ENCODE measurements at places on chromosomes 16 and 17.

- no peak for DNase-seq
These were observed 909 bp upstream of the RSL1D1 start for GRCh38 chr16:11852092-11852809.

DNA sequence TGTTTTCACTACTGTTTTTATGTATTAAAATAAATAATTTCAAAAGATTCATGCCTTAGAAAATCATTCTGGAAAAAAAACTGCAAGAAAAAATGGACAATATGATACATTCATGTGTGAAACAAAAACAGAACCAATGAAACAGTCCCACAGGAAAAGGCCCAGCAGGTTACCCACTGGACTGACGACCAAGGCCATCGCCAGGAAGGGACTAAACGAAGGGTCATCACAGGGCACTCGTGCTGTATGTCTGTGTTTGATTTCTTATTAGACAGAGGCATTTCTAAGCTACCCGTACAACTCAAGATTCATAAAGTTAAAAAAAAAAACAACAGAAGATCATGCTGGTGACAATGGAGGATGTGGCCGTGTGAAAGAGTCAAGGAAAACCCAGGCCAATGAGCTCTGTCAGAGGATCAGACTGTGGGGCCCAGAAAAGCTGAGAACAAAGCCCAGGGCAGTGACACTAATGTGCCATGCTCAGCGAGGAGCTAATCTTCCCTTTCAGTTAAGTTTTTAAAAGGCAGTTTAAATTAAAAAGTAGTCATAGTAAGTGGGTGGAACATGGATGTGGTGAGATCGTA lies 31.8 kb downstream of the NSMCE1 start:
- no peak for DNase-seq

DNA sequence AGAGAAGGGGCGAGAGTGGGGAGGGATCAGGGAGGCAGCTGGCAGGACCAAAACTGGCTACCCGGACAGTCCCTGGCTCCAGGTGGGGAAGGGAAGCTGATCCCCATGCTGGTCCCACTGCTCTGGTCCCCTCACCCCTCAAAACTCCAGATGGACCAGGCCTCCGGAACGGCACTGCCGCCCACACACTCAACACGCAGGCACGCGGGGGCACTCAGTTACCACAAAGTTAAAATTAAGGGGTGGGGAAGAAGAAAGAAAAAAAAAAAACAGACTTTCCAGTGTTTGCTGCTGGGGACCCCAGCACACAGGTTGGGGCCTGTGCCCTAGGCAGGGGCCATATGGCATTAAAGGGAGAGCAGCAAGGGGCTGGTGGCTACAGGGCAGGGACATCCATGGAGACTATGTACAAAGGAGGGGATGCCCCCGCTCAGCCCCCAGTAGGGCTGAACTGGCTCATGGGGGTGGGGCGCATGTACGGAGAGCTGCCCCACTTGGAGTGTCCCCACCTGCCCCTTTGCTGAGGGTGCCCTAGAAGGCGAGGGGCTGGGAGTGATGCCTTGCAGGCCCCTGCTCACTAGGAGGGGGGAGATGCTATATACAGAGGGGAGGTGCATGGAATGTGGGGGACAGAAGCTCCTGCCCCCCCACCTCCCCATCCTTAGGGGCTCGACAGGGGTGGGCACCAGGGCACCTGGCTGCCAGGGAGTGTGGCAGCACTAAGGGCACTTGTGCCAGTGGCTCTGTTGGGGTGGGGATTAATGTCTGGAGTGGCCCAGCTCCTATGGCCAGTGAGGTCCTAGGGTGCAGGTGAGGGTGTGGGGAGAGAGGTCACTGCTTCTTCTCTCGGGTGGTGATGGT lies 5.6 kb downstream of the TP53I13 start:
- DNase-seq, result no peak

- no peak for DNase-seq
These were observed 257.6 kb upstream of the HSBP1 start for GRCh38 chr16:83550183-83550569.

- peak; percentile 33 for DNase-seq
These were observed 176.3 kb downstream of the RPTOR start for GRCh38 chr17:80720610-80721577.

- no peak for DNase-seq
These were observed 15.1 kb downstream of the BAIAP2 start for GRCh38 chr17:81049973-81050551.

GRCh38 chr16:87273471-87274030 lies 43.6 kb downstream of the C16orf95 start:
- no peak for DNase-seq

- no peak for DNase-seq
These were observed 91.4 kb upstream of the TBX2 start for GRCh38 chr17:61307905-61308886.

GRCh38 chr16:25109643-25110042 lies 1.9 kb upstream of the LCMT1 start:
- no peak for DNase-seq

GRCh38 chr16:31148281-31148728 lies 1.6 kb downstream of the PRSS36 start:
- no peak for DNase-seq

- DNase-seq, result no peak
These were observed 14.0 kb downstream of the ERN1 start for GRCh38 chr17:64115822-64116534.

GRCh38 chr16:82784573-82784968 lies 157.8 kb downstream of the CDH13 start:
- no peak for DNase-seq

DNA sequence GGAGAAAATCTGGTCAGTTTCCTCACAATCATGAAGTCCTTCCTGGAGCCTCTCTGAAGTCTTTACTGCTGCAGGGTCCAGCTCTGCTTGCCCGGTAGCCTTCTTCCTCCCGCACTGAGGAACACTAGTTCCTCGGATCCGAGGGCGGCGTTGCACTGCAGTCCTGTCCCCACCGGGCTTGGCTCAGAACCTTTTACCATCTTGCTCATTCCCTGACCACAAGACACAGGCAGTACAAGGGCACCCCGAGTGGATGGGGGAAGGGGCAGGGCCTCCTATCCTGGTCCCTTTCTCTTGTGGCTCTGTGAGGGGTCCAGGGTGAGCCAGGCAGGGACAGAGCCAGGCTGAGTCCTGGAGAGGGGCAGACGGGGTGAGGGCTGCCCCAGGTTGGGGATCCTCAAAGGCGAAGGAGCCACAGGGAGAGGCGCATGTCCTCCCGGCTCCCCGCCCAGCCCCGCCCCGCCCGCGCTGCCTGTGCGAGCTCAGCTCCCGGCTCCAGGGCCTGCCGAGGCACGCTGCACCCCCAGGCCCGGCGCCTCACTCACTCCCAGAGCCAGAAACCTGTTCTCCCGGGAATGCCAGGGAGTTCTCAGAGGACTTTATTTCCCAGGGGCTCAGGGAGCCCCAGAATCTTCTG lies 1.5 kb downstream of the FOXN1 start:
- no peak for DNase-seq

GRCh38 chr16:55000595-55000994 lies 69.9 kb downstream of the IRX5 start:
- DNase-seq, result no peak

DNA sequence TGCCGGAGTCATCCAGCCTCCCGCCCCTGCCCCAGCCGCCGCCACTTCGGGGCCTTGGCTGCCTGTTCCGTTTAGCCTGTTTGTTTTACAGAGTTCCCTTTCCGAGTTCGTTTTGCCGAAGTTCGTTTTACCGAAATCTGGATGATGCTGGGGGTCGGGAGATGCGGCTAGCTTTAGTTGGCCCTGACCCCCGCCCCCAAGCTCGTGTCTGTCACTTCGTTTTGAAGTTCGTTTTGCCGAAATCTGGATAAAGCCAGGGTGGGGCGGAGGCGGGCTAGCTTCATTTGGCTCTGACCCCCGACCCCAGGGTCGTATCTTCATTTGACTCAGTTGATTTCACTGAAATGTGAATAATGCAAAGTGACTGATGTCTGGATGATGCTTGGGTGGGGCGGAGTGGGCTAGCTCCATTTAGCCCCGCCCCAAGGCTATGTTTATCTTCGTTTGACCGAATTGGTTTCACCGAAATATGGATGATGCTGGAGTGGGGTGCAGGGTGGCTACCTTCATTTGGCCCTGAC lies 591 bp downstream of the PSMD7 start:
- peak; percentile 7 for DNase-seq

DNA sequence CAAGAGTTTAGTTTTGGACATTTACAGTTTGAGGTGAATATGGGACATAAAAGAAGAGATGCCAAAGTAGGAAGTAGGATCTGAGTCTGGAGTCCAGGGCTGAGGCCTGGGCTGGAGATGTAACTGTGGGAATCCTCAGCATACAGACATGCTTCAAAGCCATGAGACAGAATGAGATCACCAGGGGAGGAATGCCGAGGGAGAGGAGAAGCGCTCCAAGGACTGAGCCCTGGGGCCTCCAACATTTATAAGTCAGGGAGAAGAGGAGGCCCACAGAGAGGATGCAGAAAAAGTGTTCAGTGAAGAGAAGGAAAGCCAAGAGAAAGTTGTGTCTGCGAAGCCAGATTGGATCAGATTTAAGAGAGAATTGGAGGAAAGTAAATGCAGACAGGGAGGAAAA lies 277.5 kb upstream of the MYOCD start:
- DNase-seq, result no peak

DNA sequence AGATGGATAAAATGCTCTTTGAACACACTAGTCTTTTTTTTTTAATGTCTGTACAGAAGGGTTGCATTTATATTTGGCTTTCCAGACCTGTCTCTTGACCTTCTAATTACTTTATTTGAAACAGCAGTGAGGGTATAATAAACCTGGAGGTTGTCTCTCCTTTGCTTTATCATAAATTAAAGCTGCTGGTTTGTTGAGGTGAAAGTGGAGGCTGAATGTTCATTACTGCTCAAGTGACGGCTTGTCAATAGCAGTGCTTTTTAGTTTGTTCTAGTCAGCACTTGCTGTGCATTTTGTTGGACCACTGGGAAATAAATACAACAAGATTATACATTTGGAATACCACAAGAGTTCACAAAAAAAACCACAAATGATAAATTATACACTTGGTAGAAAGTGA lies 264.2 kb downstream of the IRX3 start:
- DNase-seq, result no peak

- DNase-seq, result no peak
These were observed 15.0 kb upstream of the TAC4 start for GRCh38 chr17:49862781-49863331.

DNA sequence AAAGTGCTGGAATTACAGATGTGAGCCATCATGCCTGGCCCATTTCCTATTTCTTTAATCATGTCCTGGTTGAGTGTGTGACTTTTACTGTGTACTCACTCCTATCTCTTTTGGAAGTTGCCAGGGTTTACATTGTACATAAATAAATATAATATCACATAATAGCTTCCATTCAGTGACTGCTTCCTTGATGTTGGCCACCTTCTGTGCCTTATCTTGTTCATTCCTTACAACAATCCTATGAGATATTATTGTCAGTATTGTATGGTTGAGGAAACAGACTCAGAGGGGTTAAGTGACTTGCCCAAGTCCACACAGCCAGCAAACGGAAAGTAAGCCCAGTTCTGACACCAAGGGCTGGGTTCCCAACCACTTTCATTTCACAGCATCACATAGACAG lies 16.9 kb downstream of the TMC5 start:
- no peak for DNase-seq

GRCh38 chr16:69040144-69040909 lies 65.1 kb upstream of the HAS3 start:
- DNase-seq, result no peak

DNA sequence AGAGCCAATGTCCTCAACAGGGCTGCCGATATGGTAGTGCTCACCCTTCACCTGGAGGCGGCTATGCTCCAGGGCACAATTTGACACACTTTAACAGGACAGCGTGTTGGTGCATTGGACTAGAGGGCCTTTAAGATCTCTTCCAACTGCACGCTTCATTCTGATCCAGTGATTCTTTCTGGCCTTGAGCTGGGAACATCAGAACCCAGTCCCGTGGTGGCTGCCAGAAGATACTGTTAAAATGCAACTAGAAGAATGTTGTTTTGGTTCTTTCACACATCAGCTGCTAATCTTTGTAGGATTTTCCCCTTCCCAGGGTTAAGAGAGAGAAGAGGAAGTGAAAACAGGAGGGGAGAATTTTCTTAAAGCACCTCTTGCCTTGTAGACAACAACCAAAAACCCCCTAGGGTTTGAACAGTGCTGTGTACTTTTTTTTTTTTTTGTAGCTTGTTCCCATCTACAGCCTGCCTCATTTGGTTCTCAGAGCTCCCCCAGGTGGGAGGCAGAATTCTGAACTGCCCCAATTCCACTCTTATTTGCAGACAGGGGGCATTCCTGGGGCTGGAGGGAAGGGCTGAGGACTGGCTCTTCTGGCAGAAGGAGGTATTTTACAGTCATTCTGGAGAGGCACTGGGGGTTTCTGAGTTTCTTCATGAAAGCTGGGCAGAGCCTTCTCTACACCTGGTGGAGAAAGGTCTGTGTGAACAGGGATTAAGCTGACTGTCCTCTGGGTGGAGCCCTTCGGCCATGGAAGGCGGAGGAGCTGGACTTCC lies 32.4 kb downstream of the SMARCE1 start:
- no peak for DNase-seq

DNA sequence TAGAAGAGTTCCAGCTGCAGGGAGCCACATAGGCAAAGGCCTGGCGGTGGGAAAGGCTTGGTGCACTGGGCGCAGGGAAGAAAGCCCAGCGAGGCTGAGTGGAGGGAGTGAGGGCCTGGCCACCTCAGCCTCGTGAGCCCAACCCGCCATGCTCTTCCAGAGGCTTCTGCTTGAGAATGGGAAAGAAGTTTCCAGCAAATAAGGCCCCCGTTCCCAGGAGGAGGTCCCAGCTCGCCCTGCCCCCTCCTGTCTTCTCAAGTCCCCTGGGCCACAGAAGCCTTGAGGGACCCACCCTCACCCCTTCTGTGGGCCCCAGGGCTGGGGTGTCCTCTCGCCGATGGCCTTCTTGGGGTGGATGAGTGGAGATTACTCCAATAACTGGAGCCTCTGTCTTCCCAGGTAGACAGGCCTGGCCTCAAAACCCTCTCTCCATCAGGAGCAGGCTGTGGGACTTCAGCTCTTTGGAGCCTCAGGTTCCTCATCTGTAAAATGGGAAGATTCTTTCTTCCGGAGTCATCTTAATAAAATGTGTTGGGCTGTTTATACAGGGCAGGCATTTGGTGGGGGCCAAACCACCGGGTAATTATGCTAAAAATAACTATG lies 933 bp upstream of the SNN start:
- DNase-seq, result no peak

- no peak for DNase-seq
These were observed 135.1 kb upstream of the NOL11 start for GRCh38 chr17:67582673-67583081.

DNA sequence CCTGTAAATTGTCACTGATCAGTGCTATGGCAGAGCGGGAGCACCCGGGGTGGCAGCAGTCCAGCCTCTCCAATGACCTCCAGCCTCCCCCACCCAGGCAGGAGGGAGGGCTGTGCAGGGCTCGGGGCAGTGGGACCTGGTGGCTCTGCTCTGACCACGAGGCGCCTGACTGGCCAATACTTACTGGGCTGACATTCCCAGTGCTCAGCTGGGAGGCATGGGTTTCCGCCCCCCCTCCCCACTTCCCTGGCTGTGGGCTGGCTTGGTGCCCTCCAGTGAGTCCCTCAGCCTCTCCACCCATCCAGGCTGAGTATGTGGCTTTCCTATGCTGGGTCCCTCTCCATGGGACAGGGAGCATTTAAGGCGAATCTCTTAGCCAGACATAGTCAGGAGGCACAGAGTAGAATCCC lies 2.7 kb downstream of the SOCS3 start:
- DNase-seq, result no peak

Measured in activated CD4-positive, alpha-beta T cell treated with anti-CD3 and anti-CD28 coated beads, Interleukin-2, amount 50 U/mL, for 24 hours (primary cell).